ENCODE measurements at places on chromosomes 3 and 15. TPM values are rescaled to one million over a fixed set of nuclear protein-coding genes. Genes with fewer than 3 reads are reported as not detected.
A peak's percentile ranks its signal among the peaks of the same experiment; 100 is the strongest.

MYO5C gene
- total RNA-seq: 63.9 TPM

EXD1 gene
- not detected for total RNA-seq

ZNF609 gene
- total RNA-seq: 72.0 TPM

GRCh38 chr3:7787871-7788828, 713.5 kb upstream of the LMCD1 start:
- no peak for DNase-seq

GRCh38 chr15:62618432-62618831, 424.1 kb upstream of the TPM1 start:
- DNase-seq: no peak

DNA sequence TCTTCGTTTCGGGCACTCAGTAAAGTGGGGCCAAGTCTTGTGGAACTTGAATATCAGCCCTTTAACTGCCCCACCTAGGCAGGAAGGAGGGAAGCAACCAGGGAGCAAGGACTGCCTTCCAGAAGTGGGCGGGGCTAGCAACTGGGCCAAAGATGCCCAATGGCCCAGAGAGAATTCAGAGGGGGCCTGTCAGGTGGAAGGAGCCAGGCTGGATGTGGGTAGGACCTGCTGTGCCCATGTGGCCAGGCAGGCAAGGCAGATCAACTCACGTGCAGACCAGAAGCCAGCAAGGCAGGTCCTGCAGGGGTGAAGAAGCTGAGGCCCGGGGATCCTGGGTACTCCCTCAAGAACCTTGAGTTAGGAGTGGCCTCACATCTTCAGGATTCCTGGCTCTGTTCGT, 5.5 kb downstream of the MAP6D1 start:
- no peak for DNase-seq

DNA sequence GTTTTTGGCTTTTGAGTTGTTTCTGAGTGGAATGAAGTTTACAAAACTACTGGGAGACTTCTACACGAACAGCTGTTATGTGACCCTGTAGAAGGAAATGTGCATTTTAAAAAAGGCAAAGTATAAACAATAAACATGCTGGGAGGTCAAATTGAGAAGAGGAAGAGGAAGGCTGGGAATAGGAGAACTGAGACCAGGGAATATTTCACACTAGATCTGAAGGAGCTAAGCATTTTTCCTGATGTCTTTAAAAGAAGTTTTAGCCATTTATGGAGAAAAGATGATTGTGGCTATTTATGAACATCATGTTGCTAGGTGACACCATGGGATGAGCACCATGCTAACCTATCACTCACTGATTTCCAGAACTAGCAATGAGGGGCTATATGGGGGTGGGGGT, 76.3 kb upstream of the FAM98B start:
- no peak for DNase-seq

- no peak for DNase-seq
Measured at GRCh38 chr3:187628169-187628568, 42.0 kb downstream of the SST start.

GRCh38 chr3:194404365-194405140, 5.5 kb upstream of the GP5 start:
- no peak for DNase-seq

DNA sequence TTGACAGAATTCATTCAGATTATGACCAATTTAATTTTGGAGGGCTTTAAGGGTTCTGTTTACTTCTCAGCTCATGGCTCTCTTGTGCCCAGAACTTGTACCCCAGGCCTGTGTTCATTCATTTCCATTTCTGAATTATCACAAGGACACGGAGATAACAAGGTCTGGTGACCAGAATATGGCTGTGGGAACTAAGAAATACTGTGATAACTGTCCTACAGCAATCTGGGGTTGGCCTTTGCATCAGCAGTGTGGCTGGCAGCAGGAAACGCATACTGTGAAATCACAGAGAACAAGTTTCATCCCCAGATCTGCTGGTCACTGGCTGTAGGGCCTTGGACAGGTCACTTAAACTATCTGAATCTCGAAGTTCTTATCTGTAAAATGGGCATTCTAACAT, 41.8 kb upstream of the TPM1 start:
- no peak for DNase-seq

DNA sequence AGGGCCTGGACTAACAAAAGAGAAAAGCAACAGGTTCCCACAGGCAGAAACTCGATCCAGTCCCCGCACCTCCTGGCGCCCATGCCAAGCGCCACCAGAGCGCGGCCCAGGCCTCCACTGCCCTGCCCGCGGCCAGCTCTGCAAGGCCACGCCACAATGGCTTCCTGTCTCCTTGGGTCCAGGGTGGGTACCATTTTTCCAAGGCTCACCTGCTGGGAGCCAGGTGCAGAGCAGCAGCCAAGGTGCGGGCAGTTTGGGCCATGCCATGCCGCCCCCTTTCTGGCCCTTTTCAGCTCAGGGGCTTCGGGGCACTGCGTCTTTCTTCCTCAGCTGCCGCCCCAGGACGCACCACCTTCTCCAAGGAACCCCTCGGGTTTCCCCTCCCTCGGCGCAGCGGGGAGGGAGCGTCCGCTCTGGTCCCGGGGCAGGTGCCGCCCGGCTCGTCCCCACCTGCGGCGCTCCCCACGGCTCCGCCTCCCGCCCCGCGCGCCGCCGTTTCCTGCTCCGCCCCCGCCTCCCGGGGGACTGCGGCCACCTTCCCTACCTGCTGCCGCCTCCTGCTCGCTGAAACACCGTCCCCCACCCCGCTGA, at the start of gene ILDR1:
Gene ILDR1, minus strand, starts transcription at position 437 of the 591 bp plus-strand sequence. Its CDS starts 170 bp downstream, at position 267.
- peak; percentile 48 for DNase-seq

DNA sequence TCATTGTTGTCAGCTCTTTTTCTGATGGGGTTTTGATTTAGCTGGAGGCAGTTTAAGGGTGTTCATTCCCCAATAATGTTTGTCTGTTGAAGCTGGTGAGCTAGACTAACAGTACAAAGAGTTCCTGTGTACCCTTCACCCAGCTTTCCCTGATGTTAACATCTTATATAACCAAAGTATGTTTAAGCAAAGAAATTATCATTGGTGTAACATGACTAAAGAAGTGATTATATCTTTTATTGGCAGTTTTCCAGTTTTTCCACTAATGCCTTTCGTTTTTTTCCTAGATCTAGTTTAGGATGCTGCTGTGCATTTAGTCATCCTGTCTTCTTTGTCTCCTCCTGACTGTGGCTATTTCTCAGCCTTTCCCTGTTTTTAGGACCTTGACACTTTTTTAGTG, 165.6 kb downstream of the LPP start:
- no peak for DNase-seq

- DNase-seq: no peak
Measured at GRCh38 chr3:62922326-62922725, 47.1 kb upstream of the CADPS start.

DNA sequence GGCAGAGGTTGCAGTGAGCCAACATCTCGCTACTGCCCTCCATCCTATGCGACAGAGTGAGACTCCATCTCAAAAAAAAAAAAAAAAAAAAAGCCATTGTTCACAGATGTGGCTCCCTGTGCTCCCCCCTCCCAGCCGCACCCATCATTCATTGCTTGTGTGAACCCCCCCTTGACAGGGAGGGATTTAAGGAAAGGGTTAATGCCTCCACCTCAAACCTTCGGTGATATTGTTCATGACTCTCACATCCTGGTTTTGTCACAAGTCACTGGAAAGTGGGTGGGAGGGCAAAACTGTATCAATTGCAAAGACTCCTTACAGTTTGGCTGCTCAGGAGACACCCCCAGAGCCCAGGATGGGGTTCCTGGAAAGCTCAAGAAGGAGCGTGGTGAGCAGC, 7.7 kb downstream of the SLC6A6 start:
- no peak for DNase-seq

Measured in progenitor cell of endocrine pancreas (in vitro differentiated cells).